ENCODE measurements at places on chromosomes 12 and 14. TPM values are rescaled to one million over a fixed set of nuclear protein-coding genes. Genes with fewer than 3 reads are reported as not detected.

GRCh38 chr14:100582496-100583165 lies 4.6 kb downstream of the BEGAIN start:
- peaks cover 1% of the 10 kb centered on the region for H3K27me3 ChIP-seq
- H3K27ac ChIP-seq: no peak overlapping the region
- no peaks in the 10 kb centered on the region for H3K36me3 ChIP-seq
- no peak for DNase-seq
- peaks cover 6% of the 10 kb centered on the region for H3K4me1 ChIP-seq

- no peak for DNase-seq
- H3K4me3 ChIP-seq: no peak overlapping the region
- H3K36me3 ChIP-seq: no peaks in the 10 kb centered on the region
- H3K27me3 ChIP-seq: no peaks in the 10 kb centered on the region
These were observed 147.1 kb upstream of the NRXN3 start for GRCh38 chr14:78023112-78023511.

DNA sequence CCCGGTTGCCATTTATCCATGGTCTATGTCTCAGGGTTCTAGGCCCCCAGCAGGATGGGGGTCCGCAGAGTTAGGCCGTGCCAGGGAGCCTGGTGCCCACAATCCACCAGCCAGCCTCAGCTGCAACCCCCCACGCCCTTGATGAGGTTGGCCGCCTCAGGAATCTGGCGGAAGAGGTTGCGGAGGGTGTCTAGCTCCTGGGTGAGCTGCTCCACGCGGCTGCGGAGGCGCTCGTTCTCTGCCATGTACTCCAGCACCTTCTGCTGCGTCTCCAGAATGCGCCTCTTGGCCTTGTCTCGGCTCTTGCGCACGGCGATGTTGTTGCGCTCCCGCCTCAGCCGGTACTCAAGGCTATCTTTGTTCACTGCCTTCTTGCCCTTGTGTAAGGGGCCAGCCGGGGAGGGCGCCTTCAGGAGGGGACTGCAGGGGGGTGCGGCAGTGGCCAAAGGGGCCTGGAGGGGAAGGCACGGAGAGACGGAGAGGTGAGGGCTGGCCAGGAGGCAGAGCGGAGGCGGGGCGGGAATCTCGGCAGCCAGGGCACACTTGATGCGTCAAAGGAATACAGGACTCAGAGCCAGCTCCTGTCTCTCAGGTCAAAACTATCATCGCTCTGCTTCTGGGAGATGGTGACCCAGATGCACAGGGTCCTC lies 1.6 kb downstream of the CEBPE start:
- no peaks in the 10 kb centered on the region for H3K36me3 ChIP-seq
- no peaks in the 10 kb centered on the region for H3K27me3 ChIP-seq
- no peak overlapping the region for H3K4me3 ChIP-seq
- no peak for DNase-seq

DNA sequence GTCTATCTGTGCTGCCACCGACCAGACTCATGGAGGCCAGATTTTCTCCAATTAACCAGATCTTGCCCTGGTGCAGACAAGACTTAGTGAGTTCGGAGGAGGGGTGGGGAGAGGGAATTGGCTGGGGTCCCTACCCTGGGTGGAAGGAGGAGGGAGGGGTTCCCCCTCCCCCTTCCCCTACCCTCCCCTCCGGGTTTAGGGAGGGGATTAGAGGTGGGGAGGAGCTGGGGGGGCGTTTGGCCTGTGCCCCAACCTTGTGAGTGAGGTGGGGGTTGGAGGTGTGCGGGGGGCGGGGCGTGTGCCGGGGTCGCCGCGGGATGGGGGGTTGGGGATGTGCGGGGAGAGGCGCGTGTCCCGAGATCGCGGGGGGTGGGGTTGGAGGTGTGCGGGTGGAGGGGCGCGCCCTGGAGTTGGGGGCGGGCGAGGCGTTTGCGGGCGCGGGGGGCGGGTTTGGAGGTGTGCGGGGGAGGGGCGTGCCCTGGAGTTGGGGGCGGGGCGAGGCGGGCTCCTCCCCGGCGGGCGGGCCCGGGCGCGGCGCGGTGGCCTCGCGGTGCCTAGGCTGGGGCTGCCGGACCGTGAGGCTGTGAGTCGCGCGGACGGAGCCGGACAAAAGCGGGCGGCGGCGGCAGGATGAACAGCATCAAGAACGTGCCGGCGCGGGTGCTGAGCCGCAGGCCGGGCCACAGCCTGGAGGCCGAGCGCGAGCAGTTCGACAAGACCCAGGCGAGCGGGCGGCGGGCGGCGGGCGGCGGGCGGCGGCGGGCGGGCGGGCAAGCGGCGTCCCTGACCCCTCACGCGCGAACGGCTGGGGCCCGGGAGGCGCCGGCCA lies at the start of gene HIP1R:
TSS of gene HIP1R (plus strand) at position 537 of the 829 bp plus-strand sequence. CDS start at position 631, 94 bp downstream.
- peak within 1 kb of the TSS; percentile 58 for H3K27ac ChIP-seq
- peaks cover 24% of the 10 kb centered on the region for H3K4me1 ChIP-seq
- H3K27me3 ChIP-seq: no peaks in the 10 kb centered on the region
- peaks cover 2% of the 10 kb centered on the region for H3K36me3 ChIP-seq
- peak within 1 kb of the TSS; percentile 83 for H3K4me3 ChIP-seq

DNA sequence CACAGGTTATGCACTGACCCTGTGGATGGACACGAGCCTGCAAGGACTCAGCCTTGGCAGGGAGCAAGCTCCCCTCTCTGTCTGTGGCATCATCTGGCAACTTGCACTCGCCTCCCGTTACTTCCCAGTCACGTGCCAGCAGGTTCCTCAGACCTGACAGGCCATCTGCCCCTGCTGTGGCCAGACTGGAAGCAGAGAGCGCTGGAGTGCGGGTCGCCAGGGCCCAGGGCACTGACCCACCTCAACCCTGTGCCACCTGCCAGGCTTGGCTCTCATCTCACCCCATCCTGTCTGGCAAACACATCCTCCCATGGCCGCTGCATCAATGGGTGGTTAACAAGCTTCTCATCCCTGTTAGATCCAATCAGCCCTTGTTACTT lies 28.4 kb downstream of the SLC6A12 start:
- H3K27me3 ChIP-seq: no peaks in the 10 kb centered on the region
- peaks cover 2% of the 10 kb centered on the region for H3K4me1 ChIP-seq
- no peak for DNase-seq
- H3K27ac ChIP-seq: no peak overlapping the region
- H3K36me3 ChIP-seq: no peaks in the 10 kb centered on the region
- no peak overlapping the region for H3K4me3 ChIP-seq

DNA sequence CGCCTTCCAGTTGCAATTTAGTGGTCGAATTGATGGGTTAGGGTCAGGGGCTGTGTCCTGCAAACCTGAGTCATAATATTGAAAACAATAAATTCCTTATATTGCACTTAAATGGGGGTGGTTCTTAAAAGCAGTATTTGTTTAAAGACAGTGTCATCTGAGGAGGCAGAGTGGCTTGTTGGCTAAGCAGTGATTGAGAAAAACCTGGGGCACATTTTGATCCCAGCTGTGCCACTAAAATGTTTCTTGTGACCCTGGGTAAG lies 48.4 kb downstream of the FBXW8 start:
- H3K27me3 ChIP-seq: no peaks in the 10 kb centered on the region
- peaks cover 2% of the 10 kb centered on the region for H3K4me1 ChIP-seq
- no peaks in the 10 kb centered on the region for H3K36me3 ChIP-seq
- H3K27ac ChIP-seq: no peak overlapping the region
- no peak for DNase-seq

FAM181A gene
- total RNA-seq: not detected

DNA sequence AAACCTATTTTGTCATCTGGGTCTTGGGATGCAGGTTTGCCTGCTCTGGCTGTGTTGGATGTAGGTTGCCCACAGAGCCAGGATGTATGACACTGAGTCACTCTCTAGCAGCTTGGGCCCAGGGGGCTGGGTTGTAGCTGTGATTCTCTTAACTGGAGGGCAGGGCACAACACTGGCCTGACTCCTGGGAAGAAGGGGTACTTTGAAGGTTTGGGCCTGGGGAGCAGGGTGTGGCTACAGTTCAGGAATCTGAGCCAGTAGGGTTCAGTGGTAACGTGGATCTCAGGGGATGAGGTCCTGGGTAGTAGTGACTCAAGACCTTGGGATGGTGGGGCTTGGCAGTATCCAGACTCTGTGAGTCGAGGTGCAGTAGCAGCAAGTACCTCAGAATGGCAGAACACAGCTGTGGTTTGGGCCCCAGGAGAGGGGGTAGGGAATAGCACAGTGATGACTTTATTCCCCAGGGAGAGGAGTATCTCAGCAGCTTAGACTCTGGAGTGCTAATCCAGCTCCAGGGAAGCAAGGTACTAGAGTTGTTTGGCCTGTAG lies 25.7 kb downstream of the TBC1D15 start:
- H3K4me3 ChIP-seq: no peak overlapping the region
- H3K27ac ChIP-seq: no peak overlapping the region
- H3K36me3 ChIP-seq: no peaks in the 10 kb centered on the region
- H3K4me1 ChIP-seq: peaks cover 3% of the 10 kb centered on the region
- H3K27me3 ChIP-seq: no peaks in the 10 kb centered on the region
